Subcutaneous preadipocyte (primary cell): ENCODE measurements at places on chromosomes 7 and 10. TPM values are rescaled to one million over a fixed set of nuclear protein-coding genes. Genes with fewer than 3 reads are reported as not detected.

Gene ANKRD61
- not detected in 2 replicates for total RNA-seq

Gene GNGT1
- total RNA-seq, result not detected in 2 replicates

Gene MYOZ1
- not detected in 2 replicates for total RNA-seq

Gene PMPCB
- total RNA-seq, result 59.4 and 61.4 TPM in 2 replicates

Gene NPFFR1
- not detected in 2 replicates for total RNA-seq

Gene SFRP5
- total RNA-seq, result not detected in 2 replicates

Gene GIMAP6
- under 0.01 TPM in 1 of 2 replicates, not detected in the other for total RNA-seq

Gene FAM25G
- total RNA-seq, result not detected in 2 replicates

Gene NACAD
- 0.73 and 0.78 TPM in 2 replicates for total RNA-seq

Gene CPN1
- not detected in 2 replicates for total RNA-seq

Gene FKBP9
- 159 and 248 TPM in 2 replicates for total RNA-seq
